Muscle of arm (tissue), 14 donors: ENCODE measurements at places on chromosomes 16 and 17.

GRCh38 chr16:47886631-47887415 is 269.0 kb downstream of the ABCC12 start:
- no peak for DNase-seq

DNA sequence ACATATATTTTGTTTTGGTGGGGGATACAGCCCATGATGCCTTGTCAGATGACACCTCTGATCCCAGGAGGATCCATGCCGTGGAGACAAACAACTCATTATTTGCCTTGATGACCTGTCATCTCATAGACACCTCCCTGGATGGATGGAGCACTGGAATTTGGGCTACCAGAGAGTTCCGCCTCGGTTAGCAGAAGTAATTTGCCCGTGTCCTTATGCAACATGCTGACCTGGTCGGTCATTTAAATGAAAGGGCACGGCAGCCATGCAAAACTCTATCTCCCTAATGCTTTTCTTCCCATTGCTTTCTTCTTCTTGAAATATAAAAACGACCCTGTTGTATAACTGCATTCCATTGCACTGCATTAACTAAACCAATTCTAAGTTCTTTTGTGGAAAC is 145.3 kb downstream of the GRIN2A start:
- DNase-seq, result no peak

GRCh38 chr16:56411624-56412023 is 13.7 kb downstream of the AMFR start:
- no peak for DNase-seq

DNA sequence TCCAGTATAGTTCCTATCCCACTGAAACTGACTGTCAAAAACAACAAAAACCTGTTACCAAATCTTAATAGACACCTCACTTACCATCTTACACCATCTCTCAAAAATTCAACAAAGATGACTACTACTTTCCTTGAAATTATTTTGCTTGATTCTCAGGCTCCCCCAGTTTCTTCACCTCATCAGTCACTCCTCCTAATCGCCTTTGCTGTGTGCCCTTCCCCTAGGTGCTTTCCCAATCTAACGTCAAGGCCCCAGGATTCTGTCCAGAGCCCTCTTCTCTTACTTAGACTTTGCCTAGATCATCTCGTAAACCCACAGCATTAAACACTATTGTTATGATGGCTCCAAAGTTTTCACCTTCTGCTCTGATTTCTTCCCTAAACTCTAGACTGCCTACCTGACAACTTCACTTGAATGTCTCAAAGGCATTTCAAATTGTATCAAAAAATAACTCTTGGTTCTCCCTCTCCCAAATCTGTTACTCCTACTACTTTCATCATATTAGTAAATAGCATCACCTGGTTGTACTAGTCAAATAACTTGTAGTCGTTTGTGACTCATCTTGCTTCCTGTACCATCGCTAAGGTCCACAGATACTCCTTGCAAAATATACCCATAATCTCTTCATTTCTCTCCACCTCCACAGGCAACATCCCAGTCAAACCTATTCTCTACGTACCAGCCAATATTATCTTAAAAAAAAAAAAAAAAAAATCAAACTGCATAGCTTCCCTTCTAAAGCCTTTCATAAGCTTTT is 18.0 kb downstream of the C16orf87 start:
- no peak for DNase-seq

- no peak for DNase-seq
Measured at GRCh38 chr16:15621456-15621855, 21.5 kb downstream of the MARF1 start.

GRCh38 chr17:76136276-76137000 is 4.6 kb downstream of the FOXJ1 start:
- DNase-seq, result no peak

DNA sequence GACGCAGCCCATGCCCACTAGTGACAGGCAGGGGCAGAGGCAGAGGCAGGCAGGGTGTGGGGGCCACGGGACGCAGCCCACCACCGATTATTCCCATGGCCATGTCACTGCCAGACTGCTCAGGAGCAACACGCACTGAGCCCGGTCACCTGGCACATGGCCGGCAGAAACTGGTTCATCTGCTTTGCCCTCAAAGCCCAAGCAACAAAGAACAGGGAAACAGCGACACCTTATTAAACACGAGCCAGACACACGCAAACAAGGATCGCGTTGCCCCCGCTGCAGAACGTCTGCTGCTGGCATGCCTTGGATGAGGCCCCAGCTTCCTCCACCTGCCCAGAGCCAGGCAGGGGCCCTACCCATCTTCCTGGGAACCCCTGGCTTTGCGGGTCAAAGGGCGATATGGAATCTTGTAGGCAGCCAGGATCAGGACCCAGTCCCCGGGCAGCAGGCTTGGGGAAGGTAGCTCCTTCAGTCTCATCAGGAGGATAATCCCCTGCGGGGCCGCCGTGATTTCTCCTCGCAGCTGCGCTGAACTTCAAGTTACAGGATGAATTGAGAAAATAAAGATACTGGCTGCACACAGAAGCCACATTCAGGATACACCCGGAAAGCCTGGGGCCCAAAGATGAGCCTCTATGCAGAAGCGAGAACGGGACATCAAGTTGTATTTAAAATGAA is 4.8 kb downstream of the TBC1D16 start:
- no peak for DNase-seq

- DNase-seq, result no peak
Measured at GRCh38 chr17:33242375-33243124, 50.5 kb downstream of the ASIC2 start.

- no peak for DNase-seq
Measured at GRCh38 chr16:70582280-70582978, 58.8 kb downstream of the SF3B3 start.

DNA sequence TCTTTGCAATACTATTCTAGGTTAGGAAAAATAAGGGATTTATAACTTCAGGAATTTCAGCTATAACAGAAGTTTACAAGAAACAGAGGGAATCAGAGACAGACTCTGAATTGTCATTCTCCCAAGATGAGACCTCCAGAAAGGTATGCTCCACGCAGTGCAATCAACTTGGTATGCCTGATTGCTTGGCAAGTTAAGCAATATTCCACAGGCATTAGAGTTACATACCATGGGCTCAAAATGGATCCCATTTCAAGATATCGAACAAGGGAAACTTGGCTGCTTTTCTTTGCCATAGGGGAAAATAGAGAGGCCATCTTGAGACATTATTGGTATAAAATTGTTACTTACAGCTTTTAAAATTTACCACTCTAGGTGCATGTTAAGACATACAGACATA is 615.6 kb upstream of the SOX9 start:
- DNase-seq, result no peak

DNA sequence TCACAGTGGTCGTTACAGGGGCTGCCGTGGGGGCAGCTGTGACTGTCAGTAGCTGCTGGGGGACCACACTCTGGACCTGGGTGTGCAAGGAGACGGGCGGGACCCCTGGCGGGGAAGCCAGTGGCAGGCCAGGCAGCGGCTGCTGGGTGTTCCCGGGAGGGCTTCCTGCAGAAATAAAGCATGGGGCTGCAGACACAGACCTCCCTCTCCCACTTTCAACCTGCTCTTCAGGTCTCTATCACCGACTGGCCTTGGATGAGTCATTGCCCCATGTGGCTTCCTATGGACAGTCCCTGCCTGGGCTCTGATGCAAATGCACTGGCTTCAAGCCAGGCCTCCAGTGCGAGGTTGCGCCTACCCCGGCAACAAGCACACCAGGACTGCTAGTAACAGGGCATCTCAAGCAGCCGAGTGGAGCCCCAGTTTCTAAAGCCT is 17.2 kb downstream of the SREBF1 start:
- no peak for DNase-seq

DNA sequence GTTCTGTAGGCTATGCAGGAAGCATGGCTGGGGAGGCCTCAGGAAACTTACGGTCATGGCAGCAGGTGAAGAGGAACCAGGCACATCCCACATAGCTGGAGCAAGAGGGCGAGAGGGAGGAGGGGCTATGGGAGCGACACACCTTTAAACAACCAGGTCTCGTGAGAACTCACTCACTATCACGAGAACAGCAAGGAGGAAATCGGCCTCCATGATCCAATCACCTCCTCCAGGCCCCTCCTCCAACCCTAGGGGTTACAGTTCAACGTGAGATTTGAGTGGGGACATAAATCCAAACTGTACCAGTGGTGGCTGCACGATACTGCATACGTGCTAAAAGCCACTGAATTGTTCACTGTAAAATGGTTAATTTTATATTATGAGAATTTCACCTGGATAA is 26.1 kb upstream of the ENPP7 start:
- no peak for DNase-seq
